ENCODE measurements at places on chromosomes 3 and 15.

- no peak for DNase-seq
Observed at GRCh38 chr3:48695393-48695753, 9.7 kb upstream of the NCKIPSD start.

GRCh38 chr3:57729334-57730045 is 26.6 kb upstream of the SLMAP start:
- no peak for DNase-seq

DNA sequence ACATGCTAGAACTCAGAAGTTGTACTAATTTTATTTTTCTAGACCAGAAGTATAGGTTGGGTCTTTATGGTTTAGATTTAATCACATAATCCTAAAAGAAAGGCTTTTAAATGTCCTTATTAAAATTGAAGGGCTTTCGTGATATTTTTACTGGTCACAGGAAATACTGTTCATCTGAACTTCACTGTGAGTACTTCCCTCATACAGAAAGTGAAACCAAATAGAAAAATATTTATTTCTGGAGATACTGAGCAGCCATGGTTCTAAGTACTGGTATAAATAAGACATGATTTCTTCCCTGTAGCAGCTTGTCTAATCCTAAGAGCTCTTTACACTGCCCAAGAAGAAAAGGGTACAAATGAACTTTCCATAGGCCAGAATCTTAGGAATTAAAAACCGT is 2.0 kb downstream of the SNRK start:
- DNase-seq = no peak

DNA sequence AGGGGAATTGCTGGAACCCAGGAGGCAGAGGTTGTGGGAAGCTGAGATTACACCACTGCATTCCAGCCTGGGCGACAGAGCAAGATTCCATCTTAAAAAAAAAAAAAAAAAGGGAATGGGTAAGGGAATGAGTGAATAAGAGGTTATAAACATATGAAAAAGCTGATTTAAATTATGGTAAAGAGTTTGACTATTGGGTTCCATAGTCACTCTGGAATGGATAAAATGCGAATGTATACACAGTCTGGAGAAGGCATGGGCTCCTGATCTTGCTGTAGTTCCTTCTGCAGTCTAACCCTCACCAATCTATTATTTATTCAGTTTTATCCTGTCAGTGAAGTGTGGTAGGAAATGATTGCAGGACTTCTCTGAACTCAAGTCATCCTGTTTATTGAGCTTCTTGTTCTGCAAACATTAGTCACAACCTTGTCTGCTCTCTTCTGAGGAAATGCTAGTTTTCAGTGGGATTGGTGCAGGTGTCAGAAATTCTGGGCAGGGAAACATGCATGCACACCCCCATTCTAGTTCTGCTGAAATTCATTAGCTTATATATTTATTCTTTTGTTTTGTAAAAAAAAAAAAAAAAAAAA is 190.9 kb upstream of the CFAP20DC start:
- no peak for DNase-seq

DNA sequence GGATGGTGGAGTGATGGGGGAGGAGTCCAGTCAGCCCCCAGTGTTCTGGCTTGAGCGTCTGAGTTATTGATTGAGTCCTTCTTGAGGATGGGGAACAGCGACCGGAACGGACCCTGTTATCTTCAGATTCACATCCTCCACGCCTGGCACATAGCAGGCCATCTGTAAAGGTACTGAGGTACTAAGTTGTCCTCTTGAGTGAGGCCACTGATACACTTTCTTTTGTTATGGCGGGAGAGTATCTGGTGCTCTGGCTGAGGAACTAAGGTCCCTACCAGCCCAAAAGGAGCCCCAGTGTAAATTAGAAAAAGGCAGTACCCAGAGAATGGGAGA is 16.7 kb upstream of the HRH1 start:
- no peak for DNase-seq

DNA sequence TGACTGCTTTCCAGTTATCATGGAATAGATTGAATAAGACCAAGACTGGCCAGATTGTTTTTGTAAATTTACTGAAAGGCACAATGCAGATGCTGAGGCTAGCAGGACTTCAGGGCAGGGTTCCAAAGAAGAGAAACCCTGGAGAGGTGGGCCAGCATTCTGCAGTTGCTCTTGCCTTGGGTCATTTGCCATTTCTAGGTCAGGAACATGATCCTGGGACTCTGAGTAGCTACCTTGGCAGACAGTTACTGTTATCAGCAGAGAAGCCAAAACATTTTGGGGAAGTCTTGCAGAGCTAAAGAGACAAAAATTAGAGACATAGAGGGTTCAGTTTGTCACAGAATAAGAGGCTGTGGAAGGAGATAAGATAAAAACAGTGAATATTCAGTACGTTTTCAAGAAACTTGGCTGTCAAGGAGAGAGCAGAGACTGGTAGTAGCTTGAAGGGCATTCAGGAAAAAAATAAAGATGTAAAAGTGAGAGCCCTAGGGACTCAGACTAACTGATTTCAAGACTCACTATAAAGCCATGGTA is 46.8 kb upstream of the MYRIP start:
- DNase-seq = no peak

Measured in T-helper 22 cell (primary cell).